Stimulated activated CD8-positive, alpha-beta memory T cell treated with anti-CD3 and anti-CD28 coated beads, Interleukin-15, amount 100 ng/mL, for 4 hours (primary cell): ENCODE measurements at places on chromosomes 1 and 21.
A peak's percentile ranks its signal among the peaks of the same experiment; 100 is the strongest.

DNA sequence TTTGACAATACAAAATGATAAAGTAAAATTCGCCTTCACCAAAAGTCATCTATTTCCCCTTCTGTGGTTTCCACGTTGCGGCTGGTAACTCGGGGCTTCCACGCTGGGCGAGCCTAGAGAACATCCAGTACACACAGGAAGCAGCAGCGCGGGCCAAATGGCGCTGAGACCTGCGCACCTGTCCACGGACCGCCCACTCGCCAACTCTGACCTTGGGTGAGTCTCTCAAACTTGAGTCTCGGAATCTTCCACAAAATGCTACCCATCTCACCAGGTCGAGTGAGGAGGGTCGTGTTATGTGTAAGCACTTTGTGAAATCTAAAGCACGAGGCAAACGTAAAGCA lies 820 bp upstream of the TTF2 start:
- peak; percentile 47 for DNase-seq

DNA sequence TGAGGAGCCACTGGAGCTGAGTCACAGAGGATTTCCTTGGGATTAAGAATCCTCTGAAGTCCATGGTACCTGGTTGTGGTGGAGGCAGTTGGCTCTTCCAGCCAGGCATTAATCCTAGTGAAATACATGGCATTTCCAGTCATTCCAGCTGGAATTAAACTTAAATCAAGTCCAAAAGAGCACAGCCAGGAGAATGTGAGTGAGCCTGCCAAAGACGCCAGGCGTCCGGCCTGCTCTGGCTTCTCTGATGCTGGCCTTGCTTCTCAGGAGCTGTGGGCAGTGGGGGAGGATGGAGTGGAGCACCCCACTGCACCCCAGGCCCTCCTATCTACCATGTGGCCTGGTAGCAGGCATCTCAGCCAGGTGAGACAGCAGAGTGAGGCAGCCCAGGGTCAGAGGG lies 23.4 kb upstream of the TENT5C start:
- no peak for DNase-seq

DNA sequence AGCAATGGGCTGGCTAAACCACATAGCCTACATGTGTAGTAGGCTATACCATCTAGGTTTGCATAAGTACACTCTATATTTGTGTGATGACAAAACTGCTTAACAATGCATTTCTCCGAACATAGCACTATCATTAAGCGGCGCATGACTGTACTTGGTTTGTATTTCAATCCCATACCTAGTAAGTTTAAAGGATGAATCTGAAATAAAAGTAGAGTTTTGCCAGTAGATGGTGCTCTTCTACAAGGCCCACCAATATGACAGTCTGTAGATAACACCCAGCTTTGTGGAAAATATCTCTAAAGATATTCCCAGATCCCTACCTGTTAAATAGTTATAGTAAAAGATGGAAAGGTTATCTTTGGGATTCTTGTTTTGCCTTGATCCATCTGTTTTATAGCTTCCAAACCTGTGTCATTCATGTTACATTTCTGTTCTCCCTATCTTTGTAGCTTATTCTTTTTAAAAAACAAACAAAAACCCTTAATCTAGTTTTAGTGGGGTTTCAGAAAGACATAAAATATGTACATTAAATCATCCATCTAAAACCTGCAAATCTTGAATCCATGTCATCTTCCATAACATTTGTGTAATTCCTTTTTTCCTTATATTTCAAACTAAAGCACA lies 33.9 kb upstream of the ASPM start:
- DNase-seq: no peak

- DNase-seq: no peak
Measured at GRCh38 chr1:25106976-25107642, 125.2 kb downstream of the SYF2 start.

DNA sequence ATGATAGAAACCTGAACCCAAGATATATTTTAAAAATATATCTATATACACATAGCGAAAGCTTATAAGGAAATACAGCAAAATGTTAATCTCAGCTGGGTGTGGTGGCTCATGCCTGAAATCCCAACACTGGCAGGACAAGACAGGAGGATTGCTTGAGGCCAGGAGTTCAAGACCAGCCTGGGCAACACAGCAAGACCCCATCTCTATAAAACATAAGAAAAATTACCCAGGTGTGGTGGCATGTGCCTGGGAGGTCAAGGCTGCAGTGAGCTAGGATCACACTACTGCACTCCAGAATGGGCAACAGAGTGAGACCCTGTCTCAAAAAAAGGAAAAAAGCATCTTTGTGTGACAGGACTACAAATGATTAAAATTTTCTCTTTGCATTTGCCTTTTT lies 6.0 kb upstream of the SRM start:
- no peak for DNase-seq

GRCh38 chr1:118927427-118928187 lies 60.5 kb downstream of the TBX15 start:
- no peak for DNase-seq

- no peak for DNase-seq
Measured at GRCh38 chr1:54462597-54463258, 56.5 kb upstream of the SSBP3 start.

- DNase-seq: no peak
Measured at GRCh38 chr1:228180959-228181644, 15.5 kb downstream of the IBA57 start.

GRCh38 chr1:161083748-161084596 lies 5.4 kb downstream of the NECTIN4 start:
- no peak for DNase-seq

- no peak for DNase-seq
Measured at GRCh38 chr1:197737916-197738315, 37.4 kb downstream of the DENND1B start.

GRCh38 chr1:155192346-155193274 lies 15.1 kb downstream of the THBS3 start:
- DNase-seq: no peak
